HFFc6 (cell line): ENCODE measurements at places on chromosomes 11 and 22.

- peaks cover 21% of the 10 kb centered on the region for H3K27me3 ChIP-seq
- peaks cover 91% of the 10 kb centered on the region for H3K4me1 ChIP-seq
- peak overlapping the region; percentile 81 for H3K4me3 ChIP-seq
- H3K27ac ChIP-seq, result peak overlapping the region; percentile 99
- no peak for DNase-seq
- H3K36me3 ChIP-seq, result no peaks in the 10 kb centered on the region
Observed at GRCh38 chr11:65492387-65492636, 6.5 kb upstream of the MALAT1 start.

GRCh38 chr11:58928107-58928499, 11.2 kb upstream of the GLYATL1 start:
- H3K36me3 ChIP-seq, result no peaks in the 10 kb centered on the region
- H3K27ac ChIP-seq, result no peak overlapping the region
- peaks cover 44% of the 10 kb centered on the region for H3K4me1 ChIP-seq
- H3K27me3 ChIP-seq, result peaks cover 6% of the 10 kb centered on the region; the same call in 1 of the 2 replicates
- H3K4me3 ChIP-seq, result peak overlapping the region; percentile 53
- no peak for DNase-seq

DNA sequence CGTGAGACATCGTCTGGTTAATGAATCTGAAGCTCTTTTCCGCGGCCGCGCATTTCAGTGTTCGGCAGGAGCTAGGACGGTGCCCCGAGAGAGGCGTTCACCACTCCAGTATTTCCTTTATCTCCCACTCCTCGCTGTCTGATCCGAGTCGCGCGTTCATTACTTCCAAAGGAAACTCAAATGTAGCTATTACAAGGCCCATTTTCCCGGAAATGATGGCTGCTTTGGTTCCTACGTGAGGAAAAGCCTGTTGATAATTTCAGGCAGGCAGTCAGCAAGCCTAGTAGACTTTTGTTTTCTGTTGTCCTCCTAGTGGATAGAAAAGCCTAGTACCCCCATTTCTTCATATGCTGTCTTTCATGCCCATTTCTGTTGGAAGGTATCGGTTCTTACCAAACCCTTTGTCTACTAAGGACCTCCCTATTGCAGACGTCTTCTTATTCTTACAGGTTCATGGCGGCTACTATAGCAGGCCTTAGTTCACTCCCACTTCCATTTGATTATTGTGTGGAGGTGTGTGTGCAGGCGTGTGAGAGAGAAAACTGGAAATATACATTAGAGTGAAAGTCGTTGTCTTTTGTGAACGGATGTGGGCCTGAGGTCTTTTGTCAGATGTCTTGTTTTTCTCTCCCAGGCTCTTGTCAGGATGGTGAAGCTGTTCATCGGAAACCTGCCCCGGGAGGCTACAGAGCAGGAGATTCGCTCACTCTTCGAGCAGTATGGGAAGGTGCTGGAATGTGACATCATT, 737 bp downstream of the RBM4 start:
- H3K4me1 ChIP-seq, result peaks cover 68% of the 10 kb centered on the region
- H3K27ac ChIP-seq, result peak overlapping the region; percentile 97
- DNase-seq, result peak; percentile 51
- peaks cover 64% of the 10 kb centered on the region for H3K36me3 ChIP-seq
- peaks cover 15% of the 10 kb centered on the region for H3K27me3 ChIP-seq
- peak overlapping the region; percentile 97 for H3K4me3 ChIP-seq

- H3K27ac ChIP-seq, result no peak overlapping the region
- no peak overlapping the region for H3K4me3 ChIP-seq
- no peak for DNase-seq
- no peaks in the 10 kb centered on the region for H3K36me3 ChIP-seq
- peaks cover 8% of the 10 kb centered on the region for H3K4me1 ChIP-seq
- peaks cover 18% of the 10 kb centered on the region for H3K27me3 ChIP-seq
Observed at GRCh38 chr11:8381871-8382396, 118.3 kb upstream of the LMO1 start.

GRCh38 chr11:107713009-107713408, 1.2 kb upstream of the SLN start:
- peaks cover 8% of the 10 kb centered on the region for H3K4me1 ChIP-seq
- H3K27ac ChIP-seq, result no peak overlapping the region
- peaks cover 16% of the 10 kb centered on the region for H3K27me3 ChIP-seq
